Activated naive CD4-positive, alpha-beta T cell treated with anti-CD3 and anti-CD28 coated beads, Interleukin-2, amount 10 ng/mL, durations not matched to agents 7 days and 5 days (primary cell): ENCODE measurements at places on chromosomes 3 and 15.

DNA sequence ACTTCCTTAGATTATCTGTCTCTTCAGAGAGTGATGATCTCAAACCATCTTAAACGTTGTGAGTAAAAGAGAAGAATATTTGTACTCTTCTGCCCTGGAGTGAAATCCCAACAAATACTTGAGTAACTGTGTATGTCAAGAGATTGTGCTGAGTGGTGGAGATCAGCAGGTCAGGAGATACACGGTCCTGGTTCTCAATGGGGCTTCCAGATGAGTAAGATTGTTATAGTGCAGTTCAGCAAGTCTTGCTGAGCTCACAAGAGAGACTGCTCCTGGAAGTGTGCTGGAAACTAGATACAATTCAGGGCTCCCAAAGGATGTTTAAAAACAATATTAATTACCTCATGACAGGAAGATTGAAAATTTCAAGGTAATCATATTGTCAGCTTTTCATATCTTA, 184.3 kb downstream of the AKAP13 start:
- H3K27ac ChIP-seq = no peak overlapping the region
- H3K4me3 ChIP-seq = no peak overlapping the region
- no peaks in the 10 kb centered on the region for H3K27me3 ChIP-seq
- peaks cover 10% of the 10 kb centered on the region for H3K36me3 ChIP-seq

DNA sequence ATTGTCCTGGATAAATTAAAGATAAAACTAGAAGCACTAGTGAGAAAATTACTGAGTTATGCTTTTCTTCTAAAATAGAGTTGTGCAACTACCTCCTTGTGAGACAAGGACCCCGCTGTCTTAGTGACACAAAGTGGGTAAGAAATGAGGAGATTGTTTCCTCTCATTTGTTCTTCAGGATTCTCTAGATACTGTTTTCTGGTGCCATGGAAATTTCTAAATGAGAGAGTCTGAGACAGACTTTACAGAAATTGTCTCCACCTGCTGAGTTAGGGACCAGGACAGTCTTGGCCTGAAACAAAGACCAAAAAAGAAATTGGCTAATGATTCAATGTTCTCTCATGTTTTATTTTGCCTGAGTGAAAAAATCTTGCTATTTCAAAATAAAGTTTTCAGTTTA, 427.5 kb downstream of the TUSC7 start:
- H3K27ac ChIP-seq = no peak overlapping the region
- DNase-seq = no peak
- no peaks in the 10 kb centered on the region for H3K4me1 ChIP-seq

DNA sequence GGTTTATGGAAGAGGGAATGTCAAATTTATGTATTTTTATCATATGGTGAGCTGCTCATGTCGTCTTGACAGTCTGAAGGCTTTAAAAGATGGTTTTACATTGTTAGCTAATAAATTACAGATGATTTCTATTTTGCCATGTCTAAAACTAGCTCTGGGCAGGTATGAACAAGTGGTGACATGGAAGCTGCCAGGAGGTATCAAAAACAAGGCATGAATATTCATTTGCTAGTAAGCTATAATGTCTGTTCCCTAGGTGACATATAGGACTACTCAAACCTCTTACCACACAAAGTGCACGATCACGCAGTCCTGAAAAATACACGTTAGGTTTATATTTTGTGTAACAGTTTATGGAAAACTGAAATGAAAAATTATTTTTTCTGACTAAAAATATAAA, 34.8 kb downstream of the ST3GAL6 start:
- H3K27me3 ChIP-seq = no peaks in the 10 kb centered on the region
- no peak overlapping the region for H3K4me3 ChIP-seq
- DNase-seq = no peak
- no peak overlapping the region for H3K27ac ChIP-seq
- H3K4me1 ChIP-seq = no peaks in the 10 kb centered on the region
- H3K36me3 ChIP-seq = no peaks in the 10 kb centered on the region

GRCh38 chr15:36067483-36068274, 511.7 kb upstream of the CDIN1 start:
- no peaks in the 10 kb centered on the region for H3K27me3 ChIP-seq
- H3K4me3 ChIP-seq = no peak overlapping the region
- no peak for DNase-seq
- H3K36me3 ChIP-seq = no peaks in the 10 kb centered on the region

DNA sequence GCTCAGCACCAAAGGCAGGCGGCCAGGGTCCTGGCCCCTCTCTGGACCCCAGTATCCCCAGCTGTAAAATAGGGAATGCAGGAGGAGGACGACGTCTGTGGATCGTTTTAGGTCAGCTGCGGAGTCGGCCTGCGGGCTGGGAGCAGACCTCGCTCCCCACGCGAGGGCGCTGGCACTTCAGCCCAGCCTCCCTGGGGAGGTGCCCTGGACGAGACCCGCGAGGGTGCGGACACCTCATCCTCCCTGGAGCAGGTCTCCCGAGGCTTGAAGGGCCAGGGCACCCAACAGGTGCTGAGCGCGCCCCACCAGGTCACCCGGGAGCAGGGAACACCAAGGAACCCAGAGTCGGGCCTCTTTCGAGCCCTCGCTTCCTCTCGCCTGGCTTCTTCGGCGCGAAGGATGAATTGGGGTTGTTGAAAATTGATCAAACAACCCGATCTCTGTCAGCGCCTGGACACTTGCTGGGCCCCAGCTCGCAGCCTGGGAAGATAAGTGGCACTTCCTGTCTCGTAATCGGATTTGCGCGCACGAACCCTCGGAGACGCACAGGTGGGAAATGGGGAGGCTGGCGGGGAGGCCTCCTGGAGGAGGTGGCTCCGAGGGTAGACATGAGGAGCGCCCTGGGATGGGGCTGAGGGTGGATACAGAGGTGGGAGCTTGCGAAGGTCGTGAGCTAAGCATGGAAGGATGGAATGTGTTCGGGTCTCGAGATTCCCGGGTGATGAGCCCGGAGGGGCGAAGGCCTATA, 588 bp upstream of the VIPR1 start:
- no peaks in the 10 kb centered on the region for H3K36me3 ChIP-seq
- DNase-seq = peak; percentile 76
- peaks cover 58% of the 10 kb centered on the region for H3K27me3 ChIP-seq
- peak overlapping the region; percentile 81 for H3K27ac ChIP-seq
- peaks cover 50% of the 10 kb centered on the region for H3K4me1 ChIP-seq
- peak overlapping the region; percentile 83 for H3K4me3 ChIP-seq

- peak; percentile 33 for DNase-seq
- peak within 1 kb of the TSS; percentile 50 for H3K4me3 ChIP-seq
- H3K27me3 ChIP-seq = peaks cover 32% of the 10 kb centered on the region
- no peak within 1 kb of the TSS for H3K27ac ChIP-seq
- peaks cover 2% of the 10 kb centered on the region for H3K36me3 ChIP-seq
These were observed at the start of gene EPHA6 for GRCh38 chr3:96813820-96814650. EPHA6 (plus strand) TSS chr3:96814594.

DNA sequence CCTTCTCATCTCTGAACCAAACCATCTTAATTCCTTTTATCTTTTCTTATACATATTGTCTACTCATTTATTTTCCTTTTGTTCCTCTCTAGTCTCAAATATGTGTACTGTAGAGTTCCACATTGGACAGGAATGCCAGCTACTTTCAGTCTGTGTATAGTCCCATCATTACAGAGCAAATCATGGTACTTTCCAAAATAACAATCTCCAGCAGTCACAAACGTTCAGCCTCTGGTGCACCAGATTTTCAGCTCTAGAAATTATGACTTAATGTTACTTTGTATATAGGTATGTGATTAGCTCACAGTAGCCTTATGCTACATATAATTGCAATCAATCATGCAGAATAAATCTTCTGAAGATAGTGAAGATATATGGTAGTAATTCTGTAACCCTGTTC, 32.5 kb upstream of the TM4SF4 start:
- H3K27me3 ChIP-seq = no peaks in the 10 kb centered on the region
- no peaks in the 10 kb centered on the region for H3K36me3 ChIP-seq
- no peaks in the 10 kb centered on the region for H3K4me1 ChIP-seq
- no peak overlapping the region for H3K4me3 ChIP-seq

DNA sequence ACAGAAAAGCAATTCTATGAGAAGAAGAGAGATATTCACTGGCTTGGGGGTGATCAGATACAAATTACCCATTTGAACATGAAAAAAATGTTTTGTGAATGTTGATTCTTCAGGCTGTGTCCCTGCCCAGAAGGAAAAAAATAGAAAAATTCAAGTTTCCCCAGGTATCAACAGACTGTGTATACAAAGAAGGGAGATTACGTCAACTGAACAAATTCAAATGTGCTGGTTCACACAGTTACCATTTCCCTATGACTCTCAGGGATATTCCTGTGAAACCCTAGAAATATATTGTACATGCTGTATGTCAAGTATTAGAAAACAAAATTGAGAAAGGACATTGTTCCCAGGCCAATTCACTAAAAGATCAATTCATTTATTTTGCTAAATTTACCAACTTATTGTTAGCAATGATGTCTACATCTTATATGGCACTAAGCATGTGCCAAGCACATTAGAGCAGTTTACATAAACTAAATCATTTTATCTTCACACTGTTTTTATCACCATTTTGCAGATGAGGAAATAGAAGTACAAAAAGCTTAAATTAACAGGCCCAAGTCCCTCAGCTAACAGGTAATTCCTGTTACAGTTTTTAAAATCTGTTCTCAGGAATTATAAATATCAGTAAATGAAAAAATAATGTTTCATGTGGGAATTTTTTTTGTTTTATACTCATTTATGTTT, 306.7 kb upstream of the ROBO2 start:
- no peak overlapping the region for H3K27ac ChIP-seq
- no peaks in the 10 kb centered on the region for H3K36me3 ChIP-seq
- no peaks in the 10 kb centered on the region for H3K27me3 ChIP-seq

DNA sequence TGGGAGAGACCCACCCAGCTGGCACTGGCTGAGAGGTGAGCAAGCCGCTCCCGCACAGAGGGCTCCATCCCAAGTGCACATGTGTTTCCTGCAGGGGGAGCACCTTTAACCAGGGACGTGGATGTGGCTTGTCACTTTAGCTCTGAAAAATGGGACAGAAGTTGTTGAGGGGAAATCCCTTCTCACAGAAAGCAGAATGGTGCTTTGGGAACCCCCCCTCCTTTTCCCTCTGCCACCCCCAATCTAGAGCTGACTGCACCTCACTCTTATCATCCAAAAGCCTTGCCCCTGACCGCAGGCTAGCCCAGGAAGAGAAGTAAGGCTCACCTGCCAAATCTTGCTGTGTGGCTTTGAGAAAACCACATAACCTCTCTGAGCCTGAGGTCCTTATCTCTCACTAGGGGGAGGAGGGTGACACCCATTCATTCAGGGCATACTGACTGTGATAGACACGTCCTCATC, 77.9 kb downstream of the RPN1 start:
- peaks cover 17% of the 10 kb centered on the region for H3K4me1 ChIP-seq
- no peaks in the 10 kb centered on the region for H3K36me3 ChIP-seq
- no peak overlapping the region for H3K4me3 ChIP-seq
- no peak overlapping the region for H3K27ac ChIP-seq
- peaks cover 52% of the 10 kb centered on the region for H3K27me3 ChIP-seq

DNA sequence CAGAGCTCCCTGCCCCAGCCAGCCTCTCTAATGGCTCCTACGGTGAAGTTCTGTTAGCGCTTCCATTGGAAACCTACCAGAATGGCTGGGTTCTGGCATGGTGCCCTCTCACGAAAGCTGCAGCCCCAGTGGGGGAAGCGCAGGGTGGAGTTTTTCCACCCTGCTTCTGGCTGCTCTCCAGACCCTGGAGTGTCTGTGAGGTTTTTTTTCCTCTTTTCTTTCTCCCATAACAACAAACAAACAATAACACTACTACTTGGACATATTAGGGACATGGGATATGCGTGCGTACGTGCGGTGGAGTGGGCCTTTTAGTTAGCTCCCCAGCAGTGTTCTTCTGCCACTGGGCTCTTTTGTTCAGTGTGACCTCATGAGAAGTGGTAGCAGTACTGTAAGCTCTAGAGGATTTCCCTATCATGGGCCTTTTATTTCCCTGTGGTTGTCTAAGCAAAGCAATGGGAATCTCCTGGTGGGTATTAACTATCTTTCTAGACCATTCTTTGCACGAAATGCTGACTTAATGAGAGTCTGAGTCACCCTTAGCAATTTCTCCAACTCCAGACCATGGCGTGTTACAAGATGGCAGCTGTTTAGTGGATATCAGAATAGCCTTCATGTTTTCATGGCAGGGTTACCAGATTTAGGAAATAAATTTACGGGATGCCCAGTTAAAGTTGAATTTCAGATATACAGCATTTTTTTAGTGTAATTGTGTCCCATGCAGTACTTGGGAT, 161.9 kb downstream of the FNDC3B start:
- DNase-seq = no peak
- H3K36me3 ChIP-seq = peaks cover 2% of the 10 kb centered on the region
- no peaks in the 10 kb centered on the region for H3K4me1 ChIP-seq
- H3K4me3 ChIP-seq = no peak overlapping the region
- H3K27me3 ChIP-seq = no peaks in the 10 kb centered on the region

DNA sequence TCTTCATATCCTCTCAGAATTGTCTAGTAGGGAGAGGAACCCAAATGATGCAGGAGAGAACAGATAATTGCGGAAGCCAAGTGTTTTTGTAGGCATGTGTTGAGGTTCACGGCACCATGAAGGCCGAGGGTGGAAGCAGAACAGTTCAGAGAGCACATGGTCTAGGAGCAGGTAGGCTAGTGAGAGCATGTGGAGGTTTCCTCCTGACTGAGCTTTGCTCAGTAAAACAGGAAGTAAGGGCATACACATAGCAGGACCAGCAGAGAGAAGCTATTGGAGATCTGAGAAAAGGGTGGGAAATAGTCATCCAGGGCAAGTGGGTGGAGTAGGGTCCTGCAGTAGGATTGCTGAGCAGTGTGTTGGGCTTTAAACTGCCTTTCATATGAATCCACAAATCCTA, 491.1 kb downstream of the FHIT start:
- H3K36me3 ChIP-seq = no peaks in the 10 kb centered on the region
- H3K27me3 ChIP-seq = no peaks in the 10 kb centered on the region
- DNase-seq = no peak
- peaks cover 9% of the 10 kb centered on the region for H3K4me1 ChIP-seq
- no peak overlapping the region for H3K4me3 ChIP-seq

- H3K27ac ChIP-seq = no peak overlapping the region
- DNase-seq = no peak
- peaks cover 3% of the 10 kb centered on the region for H3K4me1 ChIP-seq
- H3K4me3 ChIP-seq = no peak overlapping the region
These were observed 35.4 kb downstream of the ZMAT3 start for GRCh38 chr3:179036226-179036625.

GRCh38 chr15:47386459-47386858, 330.8 kb upstream of the SEMA6D start:
- no peak overlapping the region for H3K27ac ChIP-seq
- no peaks in the 10 kb centered on the region for H3K27me3 ChIP-seq
- H3K4me1 ChIP-seq = no peaks in the 10 kb centered on the region
- no peak overlapping the region for H3K4me3 ChIP-seq
- no peaks in the 10 kb centered on the region for H3K36me3 ChIP-seq

GRCh38 chr3:144989807-144990206, 1018.2 kb downstream of the DIPK2A start:
- no peaks in the 10 kb centered on the region for H3K27me3 ChIP-seq
- H3K36me3 ChIP-seq = no peaks in the 10 kb centered on the region
- no peak overlapping the region for H3K27ac ChIP-seq
